ENCODE measurements at places on chromosomes 16 and 17.

DNA sequence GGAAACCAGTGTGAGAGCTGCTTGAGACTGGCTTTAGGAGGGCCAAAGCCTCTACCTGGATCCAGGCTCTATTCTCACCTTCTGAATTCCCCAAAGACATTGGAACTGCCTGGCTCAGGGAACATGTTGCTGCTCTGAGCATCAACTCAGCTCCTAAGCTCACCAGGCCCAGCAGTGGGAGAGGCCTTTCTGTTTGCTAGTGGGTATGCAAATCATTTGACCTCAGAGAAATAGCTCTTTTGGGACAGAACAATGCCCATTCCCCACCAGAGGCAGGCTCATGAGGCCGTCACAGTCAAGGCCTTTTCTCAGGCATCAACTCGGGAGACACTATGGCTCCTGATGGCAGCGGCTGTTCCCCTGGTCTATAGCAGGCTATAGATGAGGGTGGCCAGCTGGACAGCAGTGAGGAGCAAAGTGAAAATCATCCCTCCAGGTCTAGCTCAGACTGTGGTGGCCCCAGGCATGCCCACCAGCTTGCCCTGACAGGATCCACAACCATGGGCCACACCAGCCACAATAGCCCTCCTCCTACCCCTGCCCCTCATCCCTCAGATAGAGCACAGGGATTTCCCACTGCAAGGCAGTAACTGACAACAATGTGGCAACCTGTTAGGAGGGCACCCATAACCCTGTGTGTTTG, 30.4 kb upstream of the GFOD2 start:
- DNase-seq, result no peak

DNA sequence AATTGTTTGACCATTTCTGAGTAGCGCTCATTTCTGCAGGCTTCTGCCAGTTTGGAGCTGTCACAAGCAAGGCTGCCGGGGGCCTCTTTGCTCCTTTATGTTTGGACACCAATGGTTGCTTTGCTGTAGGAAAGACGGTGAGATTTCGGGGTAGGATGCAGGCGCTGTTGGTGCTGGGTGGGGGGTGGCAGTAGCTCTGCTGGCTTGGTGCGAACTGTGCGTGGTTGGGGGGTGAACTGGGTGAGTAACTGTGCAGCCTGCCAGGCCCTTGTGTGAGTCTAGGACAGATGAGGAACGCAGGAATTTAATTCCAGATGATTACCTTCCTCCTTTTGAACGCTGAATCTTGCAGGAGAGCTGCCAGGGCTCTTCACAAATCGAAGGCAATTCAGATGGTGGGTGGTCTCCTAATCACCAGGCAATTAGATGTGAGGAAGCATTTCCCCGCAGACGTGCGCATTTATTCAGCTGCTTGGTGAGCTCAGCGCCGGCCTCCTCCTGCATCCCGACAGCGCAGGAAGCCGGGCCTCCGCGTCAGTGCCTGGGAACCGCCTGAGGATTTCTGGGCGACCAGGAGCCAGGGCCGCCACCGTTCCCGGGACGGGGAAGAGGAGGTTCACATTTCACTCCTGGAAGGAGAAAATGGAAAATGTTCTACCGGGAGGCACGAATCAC, 154.4 kb downstream of the FOXL1 start:
- DNase-seq, result no peak

DNA sequence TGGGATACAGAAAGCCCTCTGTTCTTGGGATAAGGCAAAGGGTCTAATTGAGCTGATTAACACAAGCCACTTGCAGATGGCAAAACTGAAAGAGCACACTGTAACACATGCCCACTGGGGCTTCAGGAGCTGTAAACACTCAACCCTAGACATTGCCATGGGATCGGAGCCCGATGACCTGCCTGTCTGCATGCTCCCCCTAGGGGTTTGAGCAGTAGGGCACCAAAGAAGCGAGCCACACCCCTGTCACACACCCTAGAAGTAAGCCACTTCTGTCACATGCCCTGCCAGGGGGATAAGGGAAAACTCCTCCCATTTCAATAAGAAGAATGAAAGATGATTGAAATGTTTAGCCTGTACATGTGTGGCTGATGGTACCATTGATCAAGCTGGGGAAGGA, 81.3 kb upstream of the IRX6 start:
- no peak for DNase-seq

GRCh38 chr17:77352996-77353395, 212.2 kb downstream of the SEC14L1 start:
- DNase-seq, result peak; percentile 25
